ENCODE measurements at places on chromosomes 5 and 9.

DNA sequence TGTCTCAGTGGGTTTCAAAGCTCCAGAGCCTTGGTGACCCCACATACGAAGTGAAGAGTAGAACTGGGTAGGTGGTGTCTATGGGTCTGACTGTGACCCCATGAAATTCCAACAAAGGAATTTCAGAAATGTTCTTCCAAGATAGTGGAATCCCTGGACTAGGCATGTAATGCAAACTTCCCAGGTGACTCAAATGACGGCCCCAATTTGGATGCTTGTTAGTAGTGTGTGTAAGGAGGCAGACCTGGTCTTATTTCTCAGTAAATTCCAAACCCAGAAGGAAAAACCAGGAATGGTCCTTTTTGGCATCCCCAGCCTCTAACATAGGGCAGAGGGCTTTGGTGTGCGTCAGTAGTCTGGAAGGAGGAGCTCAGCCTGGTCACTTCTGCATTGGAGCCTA, 43.6 kb upstream of the ABCA1 start:
- no peak for DNase-seq

DNA sequence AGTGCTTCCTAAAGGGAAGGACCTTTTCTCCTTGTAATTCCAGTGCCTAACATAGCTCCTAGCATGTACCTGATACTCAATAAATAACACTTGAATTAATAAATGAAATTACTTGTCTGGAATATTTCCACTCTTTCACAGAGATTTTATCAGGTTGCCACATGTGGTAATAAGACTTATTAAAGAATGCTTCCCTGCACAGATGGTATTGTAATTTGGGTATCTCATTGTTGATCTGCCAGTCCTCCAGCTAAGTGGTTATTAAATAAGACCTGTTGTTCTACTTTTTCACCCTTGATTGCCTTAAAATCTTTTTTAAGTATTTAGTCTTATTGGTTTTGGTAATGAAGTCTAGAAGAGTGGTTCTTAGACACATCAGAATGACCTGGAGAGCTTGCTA, 28.1 kb upstream of the CETN3 start:
- DNase-seq, result no peak

GRCh38 chr9:135664801-135665794, 2.0 kb downstream of the LCN9 start:
- DNase-seq, result no peak

- no peak for DNase-seq
Observed at GRCh38 chr9:128771094-128771721, 519 bp downstream of the ZER1 start.

DNA sequence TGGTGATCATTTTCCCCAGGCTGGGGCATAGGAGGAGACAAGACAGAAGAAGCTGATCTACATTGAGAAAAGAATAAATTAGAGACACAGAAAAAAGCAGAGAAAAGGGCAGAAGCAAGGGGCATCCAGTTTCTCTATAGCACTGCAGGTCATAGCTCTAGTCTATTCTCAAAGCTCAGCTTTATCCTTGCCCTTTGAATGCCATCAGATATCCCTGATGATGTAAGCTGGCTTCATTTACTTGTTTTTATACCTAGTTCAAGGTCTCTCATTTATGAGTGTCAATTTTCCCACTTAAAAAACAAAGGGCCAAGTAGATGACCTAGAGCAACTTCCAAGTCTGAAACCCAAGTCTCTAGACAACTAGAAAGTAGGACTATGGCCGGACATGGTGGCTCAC, 32.7 kb downstream of the FBXO10 start:
- no peak for DNase-seq

DNA sequence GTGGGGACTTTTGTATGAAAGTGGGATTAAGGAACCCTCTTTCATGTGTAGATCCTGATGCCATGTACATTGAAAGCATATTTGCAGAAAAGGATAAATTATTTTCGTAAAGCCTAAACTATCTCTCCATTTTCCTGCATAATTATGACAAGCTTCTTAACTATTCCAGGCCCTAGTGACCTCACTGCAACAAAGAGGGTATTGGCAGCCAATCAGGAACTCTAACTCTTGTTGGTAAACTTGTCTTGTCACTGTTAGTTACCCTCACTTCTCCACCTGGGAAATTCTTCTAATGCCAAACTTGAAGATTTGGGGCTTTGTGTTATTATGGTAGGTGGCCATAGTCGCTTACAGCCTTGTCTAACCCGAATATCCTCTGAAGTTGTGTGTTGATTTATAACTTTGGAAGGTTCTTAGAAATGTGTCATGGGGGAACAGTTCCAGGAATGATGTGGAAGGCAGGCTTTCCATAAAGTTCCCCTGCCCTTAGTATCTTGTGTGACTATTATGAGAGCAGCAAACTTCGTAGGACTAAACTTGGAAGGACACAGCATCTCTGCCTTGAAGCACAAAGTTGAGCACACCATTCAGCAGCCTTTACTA, 52.5 kb downstream of the IQGAP2 start:
- DNase-seq, result no peak

- no peak for DNase-seq
Observed at GRCh38 chr9:17121264-17121663, 13.6 kb upstream of the CNTLN start.

GRCh38 chr5:142215915-142216681, 107.5 kb downstream of the NDFIP1 start:
- DNase-seq, result peak; percentile 76

- peak; percentile 88 for DNase-seq
Observed at GRCh38 chr5:164296603-164297080, 791.2 kb downstream of the MAT2B start.

GRCh38 chr5:5183933-5184332, 43.8 kb downstream of the ADAMTS16 start:
- no peak for DNase-seq

- no peak for DNase-seq
Observed at GRCh38 chr5:19175776-19176570, 812.0 kb downstream of the CDH18 start.

GRCh38 chr5:74578356-74579044, 62.0 kb downstream of the ENC1 start:
- no peak for DNase-seq

GRCh38 chr9:121704281-121704680, 52.8 kb downstream of the DAB2IP start:
- DNase-seq, result no peak

DNA sequence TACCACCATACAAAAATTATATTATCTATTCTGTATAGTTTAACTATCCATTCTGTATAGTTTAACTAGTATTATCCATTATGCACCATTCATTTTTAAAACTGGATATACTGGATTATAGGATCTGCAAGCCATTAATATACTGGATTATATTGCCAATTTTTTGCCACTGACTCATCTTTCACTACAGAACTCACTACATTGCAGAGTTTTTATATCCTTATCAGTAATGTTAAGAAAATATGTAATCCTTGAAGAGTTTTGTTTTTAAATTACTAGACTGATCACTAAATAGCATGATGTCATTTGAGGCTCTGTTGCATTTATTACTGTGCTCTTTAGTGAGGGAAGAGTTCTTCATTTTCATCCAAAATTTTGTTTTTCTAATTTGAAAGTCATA, 109.8 kb upstream of the SNX2 start:
- DNase-seq, result no peak

DNA sequence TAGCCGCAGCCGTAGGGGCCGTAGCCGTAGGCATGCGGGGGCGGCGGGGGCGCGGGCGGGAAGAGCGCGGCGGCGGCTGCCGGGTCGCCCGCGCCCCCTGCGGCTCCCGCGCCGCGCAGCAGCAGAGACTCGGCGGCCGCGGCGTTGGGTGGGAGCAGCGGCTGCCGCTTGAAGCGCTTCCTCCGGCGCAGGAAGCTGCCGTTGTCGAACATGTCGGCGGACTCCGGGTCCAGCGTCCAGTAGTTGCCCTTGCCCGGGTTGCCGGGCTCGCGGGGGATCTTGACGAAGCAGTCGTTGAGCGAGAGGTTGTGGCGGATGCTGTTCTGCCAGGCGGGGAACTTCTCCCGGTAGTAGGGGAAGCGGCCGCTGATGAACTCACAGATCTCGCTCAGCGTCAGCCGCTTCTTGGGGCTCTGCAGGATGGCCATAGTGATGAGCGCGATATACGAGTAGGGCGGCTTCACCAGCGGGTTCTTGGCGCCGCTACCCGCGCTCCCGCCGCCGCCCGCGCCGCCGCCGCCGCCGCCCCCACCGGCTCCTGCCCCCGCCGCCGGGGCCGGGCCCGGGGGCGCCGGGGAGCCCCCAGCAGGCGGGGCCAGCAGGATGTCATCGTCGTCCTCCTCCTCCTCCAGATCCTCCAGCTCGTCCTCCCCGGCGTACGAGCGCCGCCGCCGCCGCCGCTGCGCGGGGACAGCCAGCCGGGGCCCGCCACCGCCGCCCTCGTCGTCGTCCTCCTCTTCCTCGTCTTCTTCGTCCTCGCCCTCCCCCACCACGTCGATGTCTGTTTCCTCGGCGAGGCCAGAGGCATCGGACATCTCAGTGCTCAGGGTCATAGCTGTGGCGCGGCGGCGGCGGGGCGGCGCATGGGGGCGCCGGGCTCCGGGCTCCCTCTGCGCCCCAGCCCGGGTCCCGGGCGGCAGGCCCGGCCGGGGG, 781 bp downstream of the FOXD1 start:
- peak; percentile 80 for DNase-seq

DNA sequence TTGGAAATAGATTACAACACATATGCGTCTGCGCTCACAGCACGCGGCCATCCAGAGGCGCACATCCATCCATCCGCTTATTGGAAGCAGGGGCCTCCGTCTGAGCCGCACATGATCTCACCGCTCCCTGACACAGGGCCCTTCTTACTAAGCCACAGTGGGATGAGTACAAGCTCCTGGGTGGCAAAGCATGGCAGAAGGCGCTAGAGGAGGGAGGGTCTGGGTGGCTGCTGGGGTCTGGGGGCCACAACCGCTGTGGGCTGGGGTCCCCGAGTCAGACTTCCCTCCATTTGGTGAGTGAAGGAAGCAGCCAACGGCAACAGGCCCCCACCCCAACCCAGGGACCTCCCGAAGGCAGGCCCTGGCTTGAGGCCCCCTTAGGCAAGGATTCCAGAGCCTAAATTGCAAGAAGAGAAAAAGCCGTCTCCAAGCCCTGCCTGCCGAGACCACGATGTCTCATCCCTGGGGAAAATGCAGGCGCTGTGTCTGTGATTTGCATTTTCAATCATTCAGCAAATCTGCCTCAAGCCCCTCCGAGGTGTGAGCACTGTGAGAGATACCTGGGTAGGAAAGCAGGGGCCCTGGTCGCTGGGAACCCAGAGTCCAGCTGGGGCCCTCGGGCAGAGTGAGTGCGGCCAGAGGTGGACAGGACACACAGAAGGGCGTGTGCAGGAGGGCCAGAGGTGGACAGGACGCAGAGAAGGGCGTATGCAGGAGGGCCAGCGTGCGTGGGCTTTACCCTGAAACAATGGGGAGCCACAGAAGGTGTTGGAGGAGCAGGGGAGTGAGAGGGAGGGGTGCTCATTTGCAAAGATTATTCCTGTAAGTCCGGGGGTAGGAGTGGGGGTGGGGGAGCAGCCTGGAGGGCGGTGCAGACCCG, 135.7 kb downstream of the OLFM1 start:
- no peak for DNase-seq

GRCh38 chr9:105150991-105151685, 93.3 kb upstream of the SLC44A1 start:
- DNase-seq, result no peak

DNA sequence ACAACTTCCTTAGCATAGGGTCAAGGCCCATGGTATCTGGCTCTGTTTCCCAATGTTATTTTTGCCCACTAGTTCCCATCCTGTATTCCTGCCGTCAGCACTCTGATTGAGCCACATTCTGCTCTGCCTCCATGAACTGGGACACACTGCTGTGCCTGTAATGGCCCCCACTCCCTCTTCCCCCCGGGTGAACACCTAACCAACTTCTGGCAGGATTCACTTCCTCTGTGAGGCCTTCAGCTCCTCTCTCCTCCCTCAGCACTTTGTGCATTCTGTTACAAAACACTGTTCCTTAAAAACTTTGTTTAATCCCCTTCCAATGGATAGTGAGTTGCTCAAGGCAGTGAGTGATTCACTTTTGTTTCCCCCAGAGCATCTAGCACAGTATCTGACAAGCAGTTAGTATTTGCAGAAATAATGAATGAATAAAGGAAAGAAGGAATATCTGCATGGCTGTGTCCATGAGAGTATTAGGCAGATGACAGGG, 183.6 kb downstream of the EFNA5 start:
- no peak for DNase-seq

DNA sequence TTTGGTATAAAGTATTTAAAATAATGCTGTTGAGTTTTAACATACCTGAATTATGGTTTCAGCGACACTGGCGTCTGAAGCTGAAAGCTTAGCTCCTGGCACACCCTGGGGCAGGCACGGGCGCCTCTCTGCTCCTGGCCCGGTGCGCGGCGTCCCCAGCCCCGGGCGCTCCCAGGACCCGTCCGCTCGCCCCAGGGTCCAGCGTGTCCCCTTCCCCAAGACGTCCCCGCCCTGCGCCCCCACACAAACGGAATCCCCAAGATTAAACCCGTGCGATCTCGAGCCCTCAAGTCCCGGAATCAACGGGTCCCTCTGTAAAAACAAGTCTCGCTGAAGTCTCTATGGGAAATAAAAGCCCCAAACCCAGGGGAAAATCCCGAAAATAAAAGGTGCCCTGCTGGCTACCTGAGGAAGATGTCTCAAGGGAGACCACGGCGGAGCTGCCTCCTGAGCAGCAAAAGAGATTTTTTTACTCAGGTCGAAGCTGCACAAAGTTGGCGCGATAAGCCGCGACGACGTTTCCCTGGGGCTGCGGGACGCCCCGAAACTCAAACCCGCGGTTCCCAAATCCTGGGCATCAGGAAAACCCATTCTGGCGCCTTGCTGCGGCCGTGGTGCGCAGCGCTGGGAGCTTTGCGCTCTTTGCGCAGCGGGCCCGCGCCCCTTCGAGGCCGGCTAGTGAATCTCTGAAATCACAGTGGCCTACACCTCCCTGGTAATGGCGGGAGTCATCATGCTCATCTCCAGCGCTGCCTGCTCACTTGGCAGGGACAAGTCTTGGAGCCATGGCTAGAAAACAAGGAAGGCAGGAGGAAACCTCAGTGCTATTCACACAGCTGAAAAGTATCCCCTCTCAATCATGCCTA, 6.3 kb upstream of the IFNA8 start:
- peak; percentile 59 for DNase-seq

DNA sequence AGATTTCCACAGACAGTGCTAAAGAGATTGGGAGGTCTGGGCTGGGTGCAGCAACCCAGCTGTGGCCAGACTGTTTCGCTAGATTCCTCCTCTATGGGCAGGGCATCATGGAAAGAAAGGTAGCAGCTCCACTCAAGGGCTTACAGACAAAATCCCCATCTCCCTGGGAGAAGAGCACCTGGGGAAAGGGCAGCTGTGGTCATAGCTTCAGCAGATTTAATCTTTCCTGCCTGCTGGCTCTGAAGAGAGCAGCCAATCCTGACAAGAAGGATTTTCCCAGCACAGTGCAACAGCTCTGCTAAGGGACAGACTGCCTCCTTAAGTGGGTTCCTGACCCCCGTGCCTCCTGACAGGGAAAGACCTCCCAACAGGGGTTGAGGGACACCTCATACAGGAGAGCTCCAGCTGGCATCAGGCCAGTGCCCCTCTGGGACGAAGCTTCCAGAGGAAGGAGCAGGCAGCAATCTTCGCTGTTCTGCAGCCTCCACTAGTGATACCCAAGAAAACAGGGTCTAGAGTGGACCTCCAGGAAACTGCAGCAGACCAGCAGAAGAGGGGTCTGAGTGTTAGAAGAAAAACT, 1379.3 kb upstream of the ACO1 start:
- DNase-seq, result no peak
